Vagina (tissue), 2 donors: ENCODE measurements at places on chromosomes 7 and 10. TPM values are rescaled to one million over a fixed set of nuclear protein-coding genes. Genes with fewer than 3 reads are reported as not detected.

TMEM225B gene
- total RNA-seq, result 1.2 TPM

PDE1C gene
- total RNA-seq, result 19.2 TPM

LIPF gene
- not detected for total RNA-seq

ZNF425 gene
- total RNA-seq, result 2.9 TPM

ZNF680 gene
- 22.1 TPM for total RNA-seq

SEC61G gene
- 81.5 TPM for total RNA-seq

PLEKHS1 gene
- not detected for total RNA-seq

PYROXD2 gene
- 7.1 TPM for total RNA-seq

GIMAP7 gene
- 16.0 TPM for total RNA-seq
